ENCODE measurements at places on chromosomes 11 and 22. TPM values are rescaled to one million over a fixed set of nuclear protein-coding genes. Genes with fewer than 3 reads are reported as not detected.

The SPA17 gene
- 18.1 TPM for total RNA-seq

The ARHGAP42 gene
- total RNA-seq: 2.7 TPM

DNA sequence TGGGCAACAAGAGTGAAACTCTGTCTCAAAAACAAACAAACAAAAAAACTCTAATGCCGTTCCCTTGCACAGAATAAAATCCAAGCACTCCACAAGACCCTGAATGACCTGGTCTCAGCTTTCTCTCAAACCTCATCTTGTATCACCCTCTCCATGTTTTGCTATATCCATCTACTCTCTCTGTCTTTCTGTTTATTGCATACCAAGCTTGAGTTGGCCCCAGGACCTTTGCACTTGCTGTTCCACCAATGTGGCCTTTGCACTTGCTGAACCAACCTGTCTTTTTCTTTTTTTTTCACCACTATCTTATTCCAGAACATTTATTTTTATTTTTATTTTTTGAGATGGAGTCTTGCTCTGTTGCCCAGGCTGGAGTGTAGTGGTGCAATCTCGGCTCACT lies 2.0 kb upstream of the L3MBTL2 start:
- DNase-seq: no peak

The CDC42BPG gene
- 3.7 TPM for total RNA-seq

DNA sequence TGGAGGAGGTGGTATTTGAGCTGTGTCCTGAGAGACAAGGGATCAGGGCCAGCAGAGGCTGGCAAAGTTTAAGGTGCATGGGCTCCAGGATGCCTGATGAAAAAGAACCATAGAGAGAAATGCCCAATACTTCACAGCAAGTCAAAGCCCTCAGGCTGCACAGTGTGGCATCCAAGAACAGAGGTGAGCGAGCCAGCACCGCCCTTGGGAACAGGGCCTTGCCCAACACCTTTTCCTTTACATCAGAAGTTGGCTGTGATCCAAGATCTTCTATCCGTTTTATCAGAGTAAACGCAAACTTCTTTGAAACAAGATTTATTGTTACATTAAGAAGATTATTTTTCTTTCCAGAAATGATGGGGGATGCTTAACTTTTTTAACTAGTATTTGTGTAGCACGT lies 1.4 kb downstream of the B3GNT6 start:
- peak; percentile 91 for DNase-seq

DNA sequence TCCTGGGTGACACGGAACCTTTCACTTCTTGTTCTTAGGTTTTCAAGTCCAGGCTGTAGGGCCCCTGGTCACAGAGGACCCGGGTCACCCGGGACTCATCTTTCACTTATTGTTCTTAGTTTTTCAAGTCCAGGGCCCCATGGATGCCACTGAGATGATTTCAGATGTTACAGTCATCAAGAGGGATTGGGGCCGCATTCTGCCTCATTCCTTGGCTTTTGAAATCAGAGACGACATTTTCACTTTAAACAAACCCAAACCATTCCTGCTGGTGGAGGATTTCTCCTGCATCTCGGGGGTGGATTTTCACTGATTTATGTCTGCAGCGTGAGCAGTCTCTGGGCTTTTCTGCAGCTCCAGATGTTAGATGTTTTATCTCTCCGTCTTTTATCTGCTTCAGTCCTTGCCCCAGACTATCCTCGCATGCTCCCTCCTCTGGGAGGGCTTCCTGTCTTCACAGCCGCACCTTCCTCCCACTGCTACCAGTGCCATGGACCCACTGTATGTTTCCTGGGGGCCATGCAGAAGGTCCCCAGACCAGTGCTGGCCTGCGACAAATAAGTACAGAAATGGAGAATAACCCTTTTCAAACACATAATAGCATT lies 27.4 kb downstream of the FBLN1 start:
- no peak for DNase-seq

DNA sequence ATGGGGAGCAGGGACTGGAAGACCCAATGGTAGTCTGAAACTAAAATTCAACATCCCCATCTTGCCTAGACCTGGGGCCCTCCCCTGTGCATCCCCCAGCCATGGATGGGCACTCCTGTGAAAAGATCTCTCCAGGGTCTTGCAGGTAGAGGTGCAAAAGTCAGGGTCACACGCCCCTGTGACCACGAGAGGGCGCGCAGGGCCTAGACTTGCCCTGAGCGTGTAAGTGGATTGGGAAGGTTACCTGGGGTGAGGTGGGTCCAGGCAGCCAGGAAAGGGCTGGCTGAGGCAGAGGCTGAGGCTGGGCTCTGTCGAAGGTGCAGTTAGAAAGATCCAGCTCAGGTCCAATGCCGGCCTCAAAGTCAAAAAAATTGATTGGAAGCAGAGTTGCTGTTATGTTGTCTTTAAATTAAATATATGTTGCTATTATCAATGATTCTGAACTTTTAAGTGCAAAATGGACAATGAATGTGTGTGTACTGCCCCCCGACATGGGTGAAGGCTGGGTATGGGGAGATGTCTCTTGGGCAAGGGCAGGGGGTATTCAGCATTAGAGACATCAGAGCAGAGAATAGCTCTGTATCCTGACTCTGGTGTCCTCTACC lies 4.8 kb upstream of the POU2F3 start:
- peak; percentile 75 for DNase-seq

All from MCF 10A (cell line).